ENCODE measurements at places on chromosomes 7 and 10. TPM values are rescaled to one million over a fixed set of nuclear protein-coding genes. Genes with fewer than 3 reads are reported as not detected.
A peak's percentile ranks its signal among the peaks of the same experiment; 100 is the strongest.

Gene PSMG3
- total RNA-seq: 33.3 TPM

Gene SLC26A5
- total RNA-seq: 4.6 TPM

DNA sequence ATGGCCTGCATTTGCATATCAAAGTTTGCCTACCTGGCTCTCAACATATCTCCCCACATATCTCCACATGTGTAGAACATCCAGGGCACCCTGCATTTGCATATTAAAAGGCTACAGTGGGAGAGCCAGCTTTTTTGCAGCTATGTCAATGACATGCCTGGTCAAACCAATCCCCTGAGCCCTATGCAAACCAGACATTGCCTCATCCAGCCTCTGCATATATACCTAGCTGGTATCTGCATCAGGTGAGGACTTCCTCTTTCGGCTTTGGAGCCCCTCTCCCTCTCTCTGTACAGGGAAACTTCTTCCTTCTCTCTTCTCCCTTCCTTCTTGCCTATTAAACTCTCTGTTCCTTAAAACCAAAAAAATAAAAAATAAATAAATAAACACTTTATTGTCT is 142.7 kb upstream of the STEAP4 start:
- H3K36me3 ChIP-seq: no peaks in the 10 kb centered on the region
- no peak overlapping the region for H3K27ac ChIP-seq
- DNase-seq: no peak
- no peaks in the 10 kb centered on the region for H3K27me3 ChIP-seq

Gene CLRN3
- not detected for total RNA-seq

Gene PRTFDC1
- total RNA-seq: 19.6 TPM

Gene FKBP6
- total RNA-seq: not detected

DNA sequence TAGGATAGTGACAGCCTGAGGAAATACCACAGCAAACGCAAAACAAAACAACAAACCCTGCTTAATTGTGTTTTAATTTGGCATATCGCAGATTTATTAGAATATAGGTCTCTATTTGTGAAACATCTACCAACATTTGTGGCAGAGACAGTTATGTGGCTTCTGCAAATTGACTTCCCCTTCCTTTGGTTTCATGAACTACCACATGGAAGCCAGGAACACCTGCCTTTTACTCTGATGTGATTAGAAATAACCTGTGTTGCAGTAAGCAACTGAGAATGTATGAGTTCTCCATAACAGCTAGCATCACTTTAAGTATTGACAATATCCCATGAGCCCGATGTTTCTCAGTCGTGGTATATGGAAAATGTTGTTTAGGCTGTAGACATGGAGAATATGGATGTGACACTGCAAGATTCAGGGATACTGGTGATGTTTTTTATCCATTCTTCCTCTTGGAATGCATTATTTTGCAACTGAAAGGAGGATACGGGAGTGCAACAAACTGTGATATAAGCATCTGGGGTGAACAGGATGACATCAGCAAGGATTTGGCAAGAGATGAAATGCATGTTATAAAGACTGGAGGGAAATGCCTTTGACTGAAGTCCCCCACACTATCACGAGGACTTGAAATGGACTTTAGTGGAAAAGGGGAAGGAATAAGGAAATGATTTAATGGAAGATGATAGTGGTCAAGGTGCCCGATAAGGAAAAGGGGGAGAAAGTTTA is 95.9 kb downstream of the CUBN start:
- no peak overlapping the region for H3K27ac ChIP-seq
- no peaks in the 10 kb centered on the region for H3K27me3 ChIP-seq
- no peak overlapping the region for H3K4me3 ChIP-seq
- no peaks in the 10 kb centered on the region for H3K36me3 ChIP-seq
- H3K4me1 ChIP-seq: peaks cover 17% of the 10 kb centered on the region

Gene SSC4D
- 0.37 TPM for total RNA-seq

Gene ZSCAN25
- total RNA-seq: 13.8 TPM

- DNase-seq: peak; percentile 80
- no peak overlapping the region for H3K27ac ChIP-seq
- no peaks in the 10 kb centered on the region for H3K4me1 ChIP-seq
Measured at GRCh38 chr7:80018941-80019808, 115.5 kb upstream of the GNAI1 start.

DNA sequence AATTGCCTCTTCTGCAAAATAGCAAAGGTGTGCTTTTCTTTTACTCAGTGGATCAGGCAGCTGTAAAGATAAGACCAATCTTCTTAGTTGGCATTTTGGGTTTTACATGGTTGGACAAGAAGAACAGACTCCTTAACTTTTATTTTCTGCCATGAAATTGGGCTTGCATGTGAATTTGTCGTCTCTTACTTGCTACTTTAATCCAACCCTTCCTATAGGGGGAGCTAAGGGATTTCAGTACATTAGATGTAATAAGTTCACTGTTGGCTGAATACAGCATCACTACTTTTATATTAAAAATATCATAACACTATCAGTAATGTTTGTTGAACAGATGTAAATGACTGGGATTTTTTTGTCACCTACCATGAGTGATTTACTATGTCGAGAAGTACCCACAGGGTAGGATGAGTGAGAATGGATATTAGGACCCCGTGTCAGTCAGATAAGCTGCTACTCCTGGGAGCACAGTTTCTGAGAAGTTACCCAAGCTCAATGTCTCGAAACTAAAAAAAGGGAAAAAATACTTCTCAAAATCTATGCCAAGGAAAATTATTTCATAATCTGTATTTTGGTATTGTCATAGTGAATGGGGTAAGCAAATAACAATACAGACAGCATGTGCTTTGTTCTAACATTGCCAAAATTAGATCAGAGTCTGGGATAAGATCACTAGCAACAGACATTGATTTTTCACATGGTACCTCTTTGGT is 127.4 kb upstream of the AGR3 start:
- no peak overlapping the region for H3K4me3 ChIP-seq
- no peaks in the 10 kb centered on the region for H3K4me1 ChIP-seq
- no peaks in the 10 kb centered on the region for H3K36me3 ChIP-seq
- peak overlapping the region; percentile 5 for H3K27ac ChIP-seq

DNA sequence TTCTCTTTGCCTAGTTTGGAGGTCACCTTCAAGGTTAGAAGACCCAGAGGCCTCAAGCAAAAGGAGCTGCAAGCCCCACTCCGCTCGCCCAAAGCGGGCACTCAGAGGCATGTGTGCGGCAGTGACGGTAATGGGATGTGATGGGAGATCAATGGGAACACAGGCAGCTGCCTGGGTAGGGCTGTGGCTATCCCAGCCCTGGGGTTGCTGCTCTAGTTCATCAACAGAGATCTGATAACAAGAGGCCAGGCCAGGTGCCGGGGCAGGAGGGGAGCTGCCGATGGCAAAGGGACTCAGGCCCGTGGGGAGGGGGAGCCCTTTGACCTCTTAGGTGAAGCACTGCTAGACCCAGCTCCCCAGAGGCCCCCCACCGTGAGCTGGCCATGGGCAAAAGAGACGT is 52.0 kb upstream of the GNA12 start:
- no peak overlapping the region for H3K4me3 ChIP-seq
- H3K27me3 ChIP-seq: peaks cover 18% of the 10 kb centered on the region
- H3K27ac ChIP-seq: no peak overlapping the region

GRCh38 chr7:4071370-4072058 is 610.6 kb upstream of the FOXK1 start:
- H3K27ac ChIP-seq: no peak overlapping the region
- H3K4me3 ChIP-seq: no peak overlapping the region
- H3K36me3 ChIP-seq: peaks cover under 1% of the 10 kb centered on the region
- DNase-seq: no peak
- no peaks in the 10 kb centered on the region for H3K4me1 ChIP-seq

- H3K27me3 ChIP-seq: peaks cover 47% of the 10 kb centered on the region
- peaks cover 5% of the 10 kb centered on the region for H3K4me1 ChIP-seq
- no peak overlapping the region for H3K27ac ChIP-seq
Measured at GRCh38 chr10:84262190-84262956, 17.5 kb downstream of the RGR start.

- H3K4me3 ChIP-seq: no peak overlapping the region
- H3K27me3 ChIP-seq: no peaks in the 10 kb centered on the region
- peak overlapping the region; percentile 46 for H3K27ac ChIP-seq
Measured at GRCh38 chr7:135980665-135981180, 3.6 kb upstream of the MTPN start.
